ENCODE measurements at places on chromosomes 7 and 10.

DNA sequence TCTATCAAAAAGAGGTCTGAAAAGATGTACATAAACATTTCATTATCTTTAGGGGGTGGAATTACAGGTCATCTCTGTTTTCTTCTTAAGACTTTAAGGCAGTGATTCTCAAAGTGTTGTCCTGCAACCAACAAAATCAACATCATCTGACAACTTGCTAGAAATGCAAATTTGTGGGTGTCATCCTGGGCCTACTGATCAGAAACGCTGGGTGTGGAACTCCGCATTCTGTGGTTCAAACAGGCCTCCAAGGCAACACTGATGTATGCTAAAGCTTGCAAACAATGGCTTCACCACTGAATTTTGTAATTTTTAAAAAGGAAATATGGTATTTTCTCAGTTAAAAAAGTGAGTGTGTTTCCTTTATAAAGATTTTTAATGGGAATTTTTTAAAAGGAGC lies 402.0 kb upstream of the LRRN3 start:
- no peak for DNase-seq

GRCh38 chr7:22867003-22867402 lies 44.4 kb upstream of the TOMM7 start:
- no peak for DNase-seq

DNA sequence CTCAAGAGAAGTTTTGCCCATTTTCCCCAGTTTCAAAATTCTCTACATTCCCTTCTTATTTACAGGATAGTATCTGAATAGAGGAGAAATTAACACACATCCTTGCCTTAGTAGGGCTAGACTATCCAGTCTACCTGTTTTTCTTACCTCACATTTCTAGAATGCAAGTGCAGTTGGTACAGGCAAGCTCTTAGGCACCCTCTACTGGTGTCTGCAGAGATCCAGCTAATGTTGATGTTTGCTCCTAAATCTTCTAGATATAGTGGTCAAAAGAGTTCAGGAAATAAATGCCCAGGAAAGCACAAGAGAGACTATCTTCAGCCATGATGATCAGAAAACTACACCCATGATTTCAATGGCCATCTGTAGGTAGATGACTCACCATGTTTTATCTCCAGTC lies 205.3 kb downstream of the HTR7 start:
- no peak for DNase-seq

DNA sequence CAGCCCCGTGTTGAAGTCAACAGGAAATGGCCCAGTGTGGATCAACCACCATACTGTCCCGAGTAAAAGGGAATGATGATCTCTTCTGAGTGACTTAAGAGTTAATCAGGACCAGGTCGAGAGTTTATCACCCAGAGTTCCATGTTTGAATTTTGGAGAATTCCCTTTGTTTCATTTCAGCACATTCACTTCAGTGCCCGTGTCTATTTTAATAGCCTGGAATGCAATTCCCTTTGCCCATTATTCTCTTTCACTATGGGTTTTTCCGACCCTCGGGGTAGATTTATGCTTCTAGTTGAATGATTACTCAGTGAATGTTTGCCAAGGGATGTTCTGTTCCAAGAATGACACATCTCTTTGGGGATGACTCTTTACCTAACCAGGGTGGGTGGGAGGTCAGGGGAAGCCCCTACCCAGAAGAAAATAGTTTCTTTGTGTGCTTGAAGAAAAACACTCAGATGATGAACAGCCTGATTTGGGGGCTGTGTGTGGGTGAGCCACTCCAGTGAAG lies 594.9 kb downstream of the INHBA start:
- DNase-seq: no peak

- no peak for DNase-seq
These were observed 97.7 kb upstream of the FEZF1 start for GRCh38 chr7:122402235-122402634.

DNA sequence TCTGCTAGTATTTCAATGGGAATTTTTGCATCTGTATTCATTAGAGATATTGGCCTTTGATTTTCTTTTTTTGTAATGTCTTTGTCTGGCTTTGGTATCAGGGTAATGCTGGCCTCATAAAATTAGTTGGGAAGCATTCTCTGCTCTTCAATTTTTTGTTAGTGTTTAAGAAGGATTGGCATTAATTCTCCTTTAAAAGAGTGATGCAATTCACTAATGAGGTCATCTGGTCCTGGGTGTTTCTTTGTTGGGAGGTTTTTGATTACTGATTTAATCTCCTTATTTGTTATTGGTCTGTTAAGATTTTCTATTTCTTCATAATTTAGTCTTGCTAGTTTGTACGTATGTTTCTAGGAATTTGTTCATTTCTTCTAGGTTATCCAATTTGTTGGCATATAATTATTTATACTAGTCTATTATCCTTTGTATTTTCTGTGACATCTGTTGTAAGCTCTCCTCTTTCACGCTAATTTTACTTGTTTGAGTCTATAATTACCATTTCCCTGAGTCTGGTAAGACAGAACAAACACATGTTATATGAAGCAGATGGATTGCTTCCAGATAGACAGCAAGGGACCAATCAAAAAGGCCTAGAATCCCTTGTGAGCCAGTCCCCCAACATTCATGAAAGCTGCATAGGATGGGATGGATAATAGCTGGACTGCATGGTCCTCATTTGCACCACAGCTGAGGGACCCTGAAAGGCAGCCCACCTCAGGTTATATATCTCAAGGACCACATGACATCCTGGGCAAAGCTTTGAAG lies 54.4 kb downstream of the MTPAP start:
- DNase-seq: no peak

GRCh38 chr7:131638641-131639430 lies 82.4 kb upstream of the PODXL start:
- DNase-seq: no peak

GRCh38 chr7:50727711-50728110 lies 55.0 kb downstream of the GRB10 start:
- no peak for DNase-seq

- DNase-seq: no peak
These were observed 89.4 kb upstream of the C1QL3 start for GRCh38 chr10:16611037-16611436.
